ENCODE measurements at places on chromosomes 16 and 17.

DNA sequence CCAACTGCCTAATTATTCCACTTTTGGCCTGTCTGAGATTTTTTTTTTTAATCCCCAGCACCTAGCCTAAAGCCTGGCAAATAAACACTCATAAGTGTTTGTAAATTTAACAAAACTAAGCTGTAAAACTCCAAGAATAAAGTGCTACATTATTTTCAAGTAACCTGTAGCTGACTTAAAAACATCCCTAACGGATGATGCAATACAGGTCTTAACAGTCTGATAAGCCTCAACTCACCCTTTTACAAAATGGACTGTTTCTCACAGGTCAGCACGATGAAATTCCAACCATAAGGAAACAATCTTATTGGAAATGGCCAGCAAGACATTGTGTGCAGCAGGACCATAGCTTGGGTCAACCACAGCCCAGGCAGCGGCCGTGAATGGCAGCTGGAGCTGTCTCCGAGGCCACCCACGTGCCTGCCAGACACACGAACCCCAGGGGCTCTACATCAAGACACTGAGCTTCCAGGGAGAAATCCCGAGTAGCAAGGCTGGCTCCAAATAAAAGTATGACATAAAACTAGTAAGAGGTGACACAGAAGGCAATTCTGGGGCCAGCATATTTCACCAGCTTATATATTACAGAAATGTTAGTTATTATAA, 58.9 kb downstream of the NDEL1 start:
- no peak for DNase-seq

DNA sequence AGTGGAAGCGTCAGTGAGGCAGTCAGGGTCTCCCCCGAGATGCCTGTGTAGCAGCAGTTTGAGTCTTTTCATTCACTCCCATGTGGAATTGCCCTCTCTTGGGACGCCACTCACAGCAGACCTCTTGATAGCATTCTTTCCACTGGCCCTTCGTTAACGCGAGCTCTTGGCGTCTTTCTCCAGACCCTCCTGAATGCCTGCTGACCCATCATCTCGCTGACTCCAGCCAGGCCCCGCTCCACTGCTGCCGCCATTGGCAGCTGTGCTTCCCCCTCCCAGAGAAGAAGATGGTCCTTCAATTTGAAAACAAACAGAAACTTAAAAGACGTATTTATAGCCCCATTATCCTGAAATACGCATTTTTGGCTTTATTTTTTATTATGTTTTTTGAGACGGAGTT, 63.1 kb downstream of the SEC14L1 start:
- no peak for DNase-seq

DNA sequence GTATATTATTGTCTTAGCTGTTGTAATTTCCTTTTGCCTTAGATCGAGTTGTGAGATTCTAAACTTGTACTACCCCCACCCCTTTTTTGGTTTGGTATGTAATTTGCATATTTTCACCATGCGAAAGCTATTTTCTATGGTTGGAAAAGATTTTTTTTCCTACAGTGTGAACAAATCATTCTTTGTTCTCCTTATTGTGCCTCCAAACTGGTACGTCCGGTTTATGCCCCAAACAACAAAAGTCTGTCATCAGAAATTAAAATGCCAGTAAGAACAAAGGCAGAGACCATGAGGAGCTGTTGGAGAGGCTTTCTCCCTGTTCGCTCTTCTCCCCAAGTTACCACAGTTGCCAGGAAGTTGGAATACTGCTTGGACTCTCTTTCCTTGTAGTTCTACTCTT, 66.1 kb downstream of the BCAS3 start:
- no peak for DNase-seq

DNA sequence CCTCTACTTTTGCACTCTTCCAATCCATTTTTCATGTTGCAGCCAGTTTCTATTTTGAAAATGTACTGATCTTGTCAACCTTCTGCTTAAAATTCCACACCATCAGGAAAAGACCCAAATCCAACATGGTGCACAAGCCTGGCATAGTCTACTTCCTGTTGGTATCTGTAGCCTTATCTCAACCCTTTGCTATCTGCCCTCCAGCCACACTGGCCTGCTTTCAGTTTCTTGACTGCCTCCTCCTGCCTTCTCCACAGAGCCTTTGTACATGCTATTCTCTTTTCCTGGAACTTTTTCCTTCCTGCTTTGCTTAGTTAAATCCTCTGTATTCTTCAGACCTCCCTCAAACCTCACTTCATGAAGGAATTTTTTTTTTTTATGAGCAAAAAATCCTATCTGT, 31.5 kb downstream of the NLRP1 start:
- no peak for DNase-seq

DNA sequence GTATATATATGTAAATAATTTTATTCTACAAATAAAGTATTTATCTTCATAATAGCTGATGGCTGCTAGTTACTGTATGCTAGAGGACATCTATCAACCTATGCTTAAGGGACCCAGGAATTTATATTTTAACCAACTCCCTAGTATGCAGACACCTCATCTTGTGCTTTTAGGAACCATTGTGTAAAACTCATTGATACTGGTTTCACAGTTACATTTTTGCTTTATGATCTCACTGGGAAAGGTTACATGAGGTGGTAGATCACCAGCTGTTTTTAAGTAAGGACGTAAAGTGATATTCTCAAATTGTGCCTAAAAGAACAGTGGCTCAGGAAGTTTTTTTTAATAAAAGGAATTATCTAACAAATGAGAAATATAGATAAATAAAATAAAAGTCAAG, 56.4 kb downstream of the VMP1 start:
- no peak for DNase-seq

DNA sequence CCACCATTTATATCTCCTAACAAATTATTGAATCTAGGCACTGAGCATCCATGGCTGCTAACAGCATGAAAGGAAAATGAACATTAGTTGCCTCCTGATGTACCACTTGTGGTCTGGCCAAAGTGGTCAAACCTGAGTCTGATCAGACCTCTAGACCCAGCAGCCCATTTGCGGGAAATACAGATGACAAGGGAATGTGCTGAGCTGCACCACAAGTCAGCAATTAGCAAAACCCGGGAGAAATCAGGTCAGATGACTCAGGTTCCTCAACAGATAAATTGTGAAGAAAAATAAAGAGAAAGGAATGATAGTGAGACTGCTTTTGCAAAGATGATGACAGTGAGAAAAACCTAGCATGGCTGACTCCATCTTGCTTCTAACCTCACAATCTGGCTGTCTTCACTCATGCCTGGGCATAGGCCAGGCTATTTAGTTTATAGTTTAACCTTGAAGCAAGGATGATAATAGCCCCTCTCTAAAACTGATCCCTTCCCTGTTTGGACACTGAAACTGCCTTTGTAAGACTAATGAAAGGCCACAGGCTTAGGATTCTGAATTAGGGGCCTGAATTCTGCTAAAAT, 142.7 kb upstream of the ASIC2 start:
- no peak for DNase-seq

DNA sequence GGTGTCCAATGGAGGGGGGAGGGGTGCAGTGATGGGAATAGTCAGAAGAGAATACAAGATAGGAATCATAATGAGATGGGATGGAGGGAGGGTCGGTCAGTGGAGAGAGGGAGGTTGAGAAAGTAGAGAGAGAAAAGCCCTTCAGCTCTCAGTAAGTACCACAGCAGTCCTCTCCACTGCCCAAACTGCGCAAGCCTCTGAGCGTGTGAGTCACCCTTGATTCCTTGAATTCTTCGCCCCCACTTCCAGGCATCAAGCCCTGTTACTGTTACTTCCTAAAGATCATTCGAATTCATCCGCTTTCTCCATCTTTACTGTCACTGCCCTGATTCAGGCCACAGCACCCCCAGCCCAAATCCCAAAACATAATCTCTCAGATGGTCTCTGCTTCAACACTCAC, 2.5 kb downstream of the GUCY2D start:
- DNase-seq = no peak

GRCh38 chr17:7811251-7811650, 22.8 kb upstream of the KDM6B start:
- no peak for DNase-seq

DNA sequence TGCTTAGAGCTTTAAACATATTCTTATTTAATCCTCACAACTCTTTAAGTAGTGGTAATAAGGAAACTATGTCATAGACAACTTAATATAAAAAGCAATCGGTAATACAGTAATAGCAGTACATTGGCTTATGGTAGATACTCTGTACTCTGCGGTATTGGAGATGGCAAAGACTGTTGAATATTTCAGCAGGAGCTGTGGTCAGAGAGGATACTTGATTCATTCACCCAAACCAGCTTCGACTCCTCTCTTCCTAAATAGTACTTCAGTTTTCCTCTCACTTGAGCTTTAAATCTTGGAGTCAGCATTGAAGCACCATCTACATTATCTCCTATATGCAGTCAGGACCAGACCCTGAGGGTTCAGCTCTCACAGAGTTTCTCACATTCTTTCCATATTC, 169.3 kb downstream of the CYB561 start:
- DNase-seq = no peak

- no peak for DNase-seq
Measured at GRCh38 chr16:77775911-77776909, 12.2 kb upstream of the VAT1L start.

DNA sequence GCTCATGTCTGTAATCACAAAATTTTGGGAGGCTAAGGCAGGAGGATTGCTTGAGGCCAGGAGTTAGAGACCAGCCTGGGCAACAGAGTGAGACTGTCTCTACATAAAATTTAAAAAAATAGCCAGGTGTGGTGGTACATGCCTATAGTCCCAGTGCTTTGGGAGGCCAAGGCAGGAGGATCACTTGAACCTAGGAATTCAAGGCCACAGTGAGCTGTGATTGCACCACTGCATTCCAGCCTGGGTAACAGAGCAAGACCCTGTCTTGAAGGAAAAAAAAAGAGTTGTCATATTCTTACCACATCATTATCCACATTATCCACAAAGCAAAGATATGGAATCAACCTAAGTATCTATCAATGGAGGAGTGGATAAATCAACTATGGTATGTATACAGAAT, 21.0 kb upstream of the MAPK3 start:
- no peak for DNase-seq

GRCh38 chr17:17966399-17966798, 5.8 kb downstream of the TOM1L2 start:
- no peak for DNase-seq

- peak; percentile 19 for DNase-seq
Measured at GRCh38 chr17:59620518-59621259, 994 bp downstream of the CLTC start.

GRCh38 chr16:67001726-67002125, 13.3 kb downstream of the CES4A start:
- DNase-seq = no peak

- no peak for DNase-seq
Measured at GRCh38 chr17:12896180-12896785, 107.0 kb downstream of the ARHGAP44 start.

GRCh38 chr16:85867189-85867588, 31.8 kb upstream of the IRF8 start:
- no peak for DNase-seq
